Hippocampal formation (tissue), 2 donors: ENCODE measurements at places on chromosomes 1 and 21.

DNA sequence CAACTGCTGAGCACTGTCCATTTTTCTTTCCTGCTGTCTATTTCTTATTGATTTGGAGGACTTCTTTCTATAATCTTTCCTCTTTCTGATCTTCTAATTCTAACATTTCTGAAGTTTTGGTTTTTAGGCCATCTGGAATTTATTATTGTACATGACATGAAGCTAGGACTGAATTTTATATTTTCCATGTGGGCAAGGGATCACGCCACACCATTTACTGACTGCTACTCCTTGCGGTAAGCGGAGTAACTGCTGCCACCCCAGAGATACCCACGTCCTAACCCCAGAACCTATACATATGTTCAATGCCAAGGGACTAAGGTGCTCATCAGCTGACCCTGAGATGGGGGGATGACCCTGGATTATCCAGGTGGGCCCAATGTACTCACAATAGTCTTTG lies 70.6 kb downstream of the NPHP4 start:
- DNase-seq = no peak

DNA sequence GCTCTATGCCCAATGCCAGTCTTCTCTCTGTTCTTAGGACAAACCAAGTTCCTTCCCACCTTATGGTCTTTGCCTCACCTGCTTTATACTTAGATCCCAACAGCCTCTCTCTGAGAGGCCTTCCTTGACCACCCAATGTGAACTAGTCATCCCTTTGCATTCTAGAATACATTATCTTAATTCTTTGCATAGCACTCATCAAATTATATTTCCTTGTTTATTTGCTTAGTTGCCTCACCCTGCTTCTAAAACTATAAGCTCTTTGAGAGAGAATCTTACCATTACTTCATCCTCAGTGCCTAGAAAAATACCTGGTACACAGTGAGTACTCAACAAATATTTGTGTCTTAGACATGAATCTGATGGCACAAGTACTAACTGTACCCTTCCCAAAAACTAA lies 8.0 kb downstream of the PIGP start:
- DNase-seq = no peak

GRCh38 chr1:191256917-191257316 lies 779.3 kb upstream of the BRINP3 start:
- no peak for DNase-seq

DNA sequence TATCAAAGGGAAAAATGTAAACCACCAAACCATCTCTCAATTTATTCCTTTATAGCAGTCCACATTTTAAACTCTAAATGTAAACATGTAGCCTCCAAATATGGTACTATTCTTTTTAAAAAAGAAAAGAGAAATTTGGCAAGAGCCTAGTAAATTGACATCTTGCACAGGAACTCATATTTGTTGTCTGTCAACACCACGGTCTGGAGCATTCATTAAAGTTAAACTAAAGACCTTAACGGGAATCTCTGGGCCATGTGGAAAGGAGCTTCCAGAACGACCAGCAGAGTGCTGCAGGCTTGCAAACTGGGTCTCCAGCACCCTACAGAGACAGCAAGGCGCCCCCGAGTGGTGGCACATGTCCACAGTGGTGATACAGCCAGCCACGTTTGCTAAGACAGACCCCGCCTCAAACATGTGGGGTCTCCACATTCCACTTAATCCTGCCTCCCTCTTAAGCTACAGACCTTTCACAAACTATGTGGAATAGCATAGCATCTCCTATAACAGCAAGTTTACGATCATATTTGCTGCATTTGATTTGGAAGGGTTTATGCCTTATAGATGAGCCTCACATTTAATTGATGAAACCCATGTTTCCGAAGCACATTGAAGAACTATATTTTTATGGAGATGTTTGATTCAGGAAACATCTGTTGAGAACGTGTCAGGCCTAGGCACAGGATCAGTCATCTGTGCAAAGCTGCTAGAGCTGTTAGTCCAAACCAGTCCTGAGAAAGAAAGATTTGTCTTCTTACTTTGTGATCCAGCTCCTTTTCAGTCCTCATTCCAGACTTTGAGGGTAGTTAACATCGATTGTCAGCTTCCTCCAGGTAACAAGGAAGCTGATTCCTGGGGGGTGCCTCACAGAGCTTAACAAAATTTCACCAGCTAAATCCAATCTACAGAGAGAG lies 96.4 kb upstream of the BACE2 start:
- no peak for DNase-seq

GRCh38 chr1:201295861-201296260 lies 12.6 kb downstream of the PKP1 start:
- DNase-seq = no peak

- no peak for DNase-seq
Observed at GRCh38 chr1:47688461-47689296, 250.8 kb downstream of the FOXD2 start.

GRCh38 chr1:47761974-47762373 lies 235.2 kb downstream of the TRABD2B start:
- DNase-seq = no peak

- DNase-seq = no peak
Observed at GRCh38 chr1:2375923-2376260, 15.5 kb downstream of the MORN1 start.

DNA sequence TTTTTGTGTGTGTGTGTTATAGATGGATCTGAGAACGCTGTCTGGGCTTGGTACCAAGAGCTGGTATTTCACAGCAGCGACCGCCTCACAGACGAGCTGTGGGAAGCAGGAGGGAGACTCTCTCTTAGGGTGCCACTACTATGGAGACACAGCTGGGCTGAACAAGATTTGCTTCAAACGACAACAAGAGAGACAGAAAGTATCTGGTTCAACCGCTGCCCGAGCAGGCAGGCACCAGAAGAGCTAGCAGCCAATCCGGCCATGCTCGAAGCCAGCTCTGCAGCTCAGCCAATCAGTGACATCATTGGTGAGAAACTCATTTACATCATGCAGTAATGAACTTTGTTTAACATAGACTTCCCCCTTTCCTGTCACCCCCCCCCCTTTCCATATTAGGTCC lies 341.3 kb downstream of the USP25 start:
- DNase-seq = peak; percentile 79

DNA sequence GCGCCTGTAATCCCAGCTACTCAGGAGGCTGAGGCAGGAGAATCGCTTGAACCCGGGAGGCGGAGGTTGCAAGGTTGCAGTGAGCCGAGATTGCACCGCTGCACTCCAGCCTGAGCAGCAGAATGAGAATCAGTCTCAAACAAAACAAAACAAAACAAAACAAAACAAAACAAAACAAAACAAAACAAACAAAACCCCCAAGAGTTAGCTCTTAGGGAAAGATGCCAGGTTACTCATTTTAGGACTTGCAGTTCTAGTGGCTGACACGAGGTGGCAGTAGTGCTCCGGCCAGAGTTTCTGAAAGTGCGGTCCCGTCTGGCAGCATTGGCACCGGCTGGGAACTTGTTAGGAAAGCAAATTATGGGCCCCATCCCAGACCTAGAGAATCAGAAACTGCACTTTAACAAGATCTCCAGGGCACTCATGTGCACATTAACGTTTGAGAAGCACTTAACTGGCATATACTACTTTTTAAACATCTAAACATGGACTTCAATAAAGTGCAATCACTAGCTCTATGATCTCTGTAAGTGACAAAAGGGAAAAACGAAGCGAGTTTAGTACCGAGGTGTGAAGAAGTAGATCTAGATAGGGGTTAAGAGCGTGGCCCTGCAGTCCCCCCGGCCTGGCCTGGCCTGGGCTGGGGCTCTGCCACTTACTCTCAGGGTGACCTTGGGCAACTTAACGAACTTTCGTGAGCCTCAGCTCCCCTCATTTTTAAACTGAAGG lies 41.9 kb upstream of the TNFRSF1B start:
- DNase-seq = peak; percentile 48

- DNase-seq = peak; percentile 42
Observed at GRCh38 chr21:32520875-32521735, 64.2 kb downstream of the TCP10L start.

DNA sequence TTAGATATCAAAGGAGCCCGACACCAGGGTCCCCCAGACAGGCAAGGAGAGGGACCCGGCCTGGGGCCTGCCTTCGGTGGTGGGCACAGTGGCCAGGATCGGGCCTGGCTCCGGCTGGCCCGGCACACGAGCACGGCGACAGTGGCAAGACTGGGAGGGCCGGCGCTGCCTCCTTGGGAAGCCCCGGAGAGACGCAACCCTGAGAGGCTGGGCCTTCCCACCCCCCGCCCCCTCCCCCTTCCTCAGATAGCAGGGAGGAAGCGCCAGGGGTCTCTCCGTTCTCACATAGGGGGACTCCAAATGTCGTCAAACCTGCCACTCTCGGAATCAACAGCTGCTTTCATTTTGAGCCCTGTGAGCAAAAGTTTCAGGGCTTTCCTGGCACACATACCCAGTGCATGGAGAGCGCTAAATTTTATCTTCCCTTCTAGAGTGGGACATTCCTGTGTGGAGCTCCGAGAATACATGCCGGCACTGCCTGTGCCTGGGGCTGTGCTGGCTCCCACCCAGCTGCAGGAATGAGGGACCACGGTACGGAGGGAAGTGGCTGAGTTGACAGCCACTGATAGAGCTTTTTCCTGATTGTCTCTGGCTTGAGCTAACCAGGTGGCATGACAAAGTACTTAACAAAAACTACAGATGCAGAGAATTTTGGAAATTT lies 62.4 kb downstream of the CD247 start:
- peak; percentile 15 for DNase-seq
